ENCODE measurements at places on chromosomes 7 and 10.

DNA sequence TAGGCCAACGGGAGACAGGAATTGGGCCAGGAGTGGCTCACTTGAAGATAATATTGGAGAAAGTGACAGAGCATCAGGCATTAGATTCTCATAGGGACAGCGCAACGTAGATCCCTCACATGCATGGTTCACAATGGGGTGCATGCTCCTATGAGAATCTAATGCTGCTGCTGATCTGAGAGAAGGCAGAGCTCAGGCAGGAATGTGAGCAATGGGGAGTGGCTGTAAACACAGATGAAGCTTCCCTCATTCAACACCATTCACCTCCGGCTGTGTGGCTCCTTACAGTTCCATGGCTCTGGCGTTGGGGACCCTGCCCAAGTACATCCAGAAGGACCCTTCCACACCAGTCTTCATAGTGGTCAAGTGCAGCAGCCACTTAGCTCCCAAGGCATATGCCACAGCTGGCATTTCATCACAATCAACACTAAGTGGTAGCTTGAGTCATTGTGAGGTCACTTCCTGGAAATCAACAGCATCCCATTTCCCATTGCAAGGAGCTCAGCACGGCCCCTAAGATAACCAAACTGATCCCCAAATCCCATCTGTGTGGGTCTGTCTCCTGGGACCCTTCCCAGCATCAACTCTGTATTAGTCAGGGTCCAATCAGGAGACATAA lies 174.5 kb downstream of the TPST1 start:
- no peak overlapping the region for H3K4me3 ChIP-seq
- H3K4me1 ChIP-seq: no peaks in the 10 kb centered on the region
- H3K27ac ChIP-seq: no peak overlapping the region
- H3K27me3 ChIP-seq: no peaks in the 10 kb centered on the region
- peaks cover 4% of the 10 kb centered on the region for H3K36me3 ChIP-seq

GRCh38 chr10:79137826-79138225 lies 69.1 kb downstream of the ZMIZ1 start:
- H3K4me3 ChIP-seq: no peak overlapping the region
- no peak for DNase-seq
- peaks cover 60% of the 10 kb centered on the region for H3K36me3 ChIP-seq
- no peak overlapping the region for H3K27ac ChIP-seq

DNA sequence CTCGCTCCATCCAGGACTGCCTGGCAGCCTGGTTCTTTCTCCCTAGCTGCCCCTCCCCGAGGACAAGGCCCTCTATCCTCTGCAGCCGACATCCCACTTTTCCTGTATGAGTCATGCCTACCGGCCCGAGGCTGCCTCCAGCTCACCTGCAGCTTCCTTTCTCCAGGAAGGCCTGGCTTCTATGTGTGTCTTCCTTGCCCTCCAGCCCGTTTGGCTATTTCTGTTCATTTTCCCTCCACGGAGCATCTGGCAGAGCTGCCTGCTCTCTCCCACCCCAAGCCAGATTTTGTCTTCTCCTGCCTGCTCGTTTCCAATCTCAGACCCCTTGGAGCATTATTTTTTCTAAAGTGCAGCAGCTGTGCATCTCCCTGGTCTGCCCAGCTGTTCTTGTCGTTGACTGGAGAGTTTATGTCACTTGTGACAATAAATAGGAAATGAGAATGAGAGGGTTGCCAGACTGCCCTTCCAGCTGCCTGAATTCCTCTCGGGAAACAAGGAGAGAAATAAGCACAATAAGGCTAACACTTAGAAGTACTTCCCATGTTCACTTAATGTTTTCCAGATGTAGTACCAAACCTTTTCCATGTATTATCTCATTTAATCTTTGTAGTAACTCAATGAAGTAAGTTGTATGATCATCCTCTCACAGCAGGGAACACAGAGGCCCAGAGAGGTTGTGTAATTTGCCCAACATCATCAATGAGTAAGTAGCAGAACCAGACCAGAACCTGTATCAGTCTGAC lies 19.7 kb downstream of the UBTD1 start:
- no peaks in the 10 kb centered on the region for H3K27me3 ChIP-seq
- peaks cover 8% of the 10 kb centered on the region for H3K4me1 ChIP-seq
- H3K36me3 ChIP-seq: no peaks in the 10 kb centered on the region
- no peak overlapping the region for H3K4me3 ChIP-seq
- peak overlapping the region; percentile 5 for H3K27ac ChIP-seq
- DNase-seq: peak; percentile 50

GRCh38 chr7:22108151-22108845 lies 162.6 kb upstream of the CDCA7L start:
- no peaks in the 10 kb centered on the region for H3K27me3 ChIP-seq
- no peak overlapping the region for H3K27ac ChIP-seq
- H3K36me3 ChIP-seq: no peaks in the 10 kb centered on the region

DNA sequence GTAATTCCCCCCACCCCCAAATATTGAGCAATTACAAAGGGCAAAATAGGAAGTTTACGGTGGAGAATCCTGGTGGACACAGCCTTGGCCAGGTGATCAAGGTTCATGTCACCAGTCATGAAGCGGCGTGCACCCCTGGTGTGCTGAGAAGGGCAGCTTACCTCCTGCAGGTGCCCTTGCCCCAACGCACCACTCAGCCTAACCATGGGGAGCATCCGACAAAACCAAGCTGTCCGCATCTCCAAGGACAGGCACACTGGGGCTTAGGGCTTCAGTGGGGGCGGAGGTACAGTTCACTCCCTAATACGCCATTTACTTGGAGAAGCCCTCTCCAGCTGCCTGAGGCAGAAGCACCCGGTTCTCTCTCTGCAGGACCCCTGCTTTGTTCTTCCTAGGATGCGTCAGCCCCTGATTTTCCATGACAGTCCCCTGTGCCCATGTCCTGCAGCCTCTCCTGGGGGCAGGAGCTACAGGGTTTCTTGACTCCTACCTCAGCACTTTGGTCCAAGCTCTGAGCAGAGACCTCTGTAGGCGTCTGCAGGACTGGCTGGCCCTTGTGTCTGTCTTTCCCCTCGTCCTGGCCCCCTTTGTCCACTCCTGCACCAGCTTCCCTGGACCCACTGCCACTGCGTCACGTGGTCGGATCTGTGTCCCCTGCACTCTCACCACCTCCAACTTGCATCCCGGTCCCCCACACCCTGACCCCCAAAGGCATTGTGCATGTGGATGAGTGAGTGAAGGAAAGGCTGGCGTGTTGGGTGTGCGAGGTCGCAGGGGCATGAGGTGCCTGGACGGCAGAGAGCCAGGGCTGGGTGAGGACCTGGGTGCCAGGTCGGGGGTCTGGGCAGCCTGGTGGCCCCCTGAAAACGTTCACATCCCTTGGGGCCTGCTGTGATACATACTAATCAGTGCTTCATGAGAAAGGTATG lies 113.7 kb downstream of the LHPP start:
- no peaks in the 10 kb centered on the region for H3K4me1 ChIP-seq
- no peaks in the 10 kb centered on the region for H3K27me3 ChIP-seq
- DNase-seq: no peak
- peak overlapping the region; percentile 51 for H3K4me3 ChIP-seq
- H3K27ac ChIP-seq: no peak overlapping the region

- no peaks in the 10 kb centered on the region for H3K27me3 ChIP-seq
- DNase-seq: no peak
- no peak overlapping the region for H3K27ac ChIP-seq
- H3K36me3 ChIP-seq: no peaks in the 10 kb centered on the region
- H3K4me1 ChIP-seq: no peaks in the 10 kb centered on the region
- H3K4me3 ChIP-seq: no peak overlapping the region
Measured at GRCh38 chr7:9978106-9979064, 995.3 kb upstream of the PHF14 start.

- no peak for DNase-seq
- no peak overlapping the region for H3K4me3 ChIP-seq
- no peaks in the 10 kb centered on the region for H3K36me3 ChIP-seq
- no peak overlapping the region for H3K27ac ChIP-seq
Measured at GRCh38 chr7:2978408-2978807, 65.3 kb downstream of the CARD11 start.

- peaks cover 8% of the 10 kb centered on the region for H3K4me1 ChIP-seq
- H3K27me3 ChIP-seq: no peaks in the 10 kb centered on the region
- no peak overlapping the region for H3K27ac ChIP-seq
- no peaks in the 10 kb centered on the region for H3K36me3 ChIP-seq
- peak; percentile 41 for DNase-seq
Measured at GRCh38 chr10:17001961-17002749, 127.5 kb downstream of the CUBN start.

DNA sequence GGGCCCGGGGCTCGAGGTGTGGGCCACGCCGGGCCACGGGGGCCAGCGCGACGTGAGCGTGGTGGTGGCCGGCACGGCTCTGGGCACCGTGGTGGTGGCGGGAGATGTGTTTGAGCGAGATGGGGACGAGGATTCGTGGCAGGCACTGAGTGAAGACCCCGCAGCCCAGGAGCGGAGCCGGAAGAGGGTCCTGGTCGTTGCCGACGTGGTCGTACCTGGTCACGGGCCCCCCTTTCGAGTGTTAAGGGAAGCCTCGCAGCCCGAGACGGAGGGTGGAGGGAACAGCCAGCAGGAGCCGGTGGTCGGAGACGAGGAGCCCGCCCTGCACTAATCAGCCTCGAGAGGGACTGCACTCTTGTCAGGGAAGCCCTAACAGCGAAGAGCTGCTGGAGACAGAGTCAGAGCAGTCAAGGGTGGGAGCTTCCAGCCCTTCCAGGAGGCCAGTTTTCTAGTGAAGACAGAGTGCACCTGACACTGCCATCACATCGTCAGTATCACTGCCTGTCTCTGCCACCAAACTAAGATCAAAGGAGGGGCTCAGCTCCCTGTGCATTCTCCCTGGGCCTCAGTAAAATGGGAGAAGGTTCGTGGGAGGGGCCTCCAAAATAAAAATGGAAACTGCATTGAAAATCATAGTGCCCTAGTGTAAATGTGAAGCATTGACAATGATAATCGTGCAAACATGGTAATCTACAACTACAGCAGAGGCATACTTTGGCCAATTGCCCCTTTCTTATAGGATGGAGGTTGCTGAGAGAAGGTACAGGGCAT lies 1.3 kb downstream of the MBLAC1 start:
- no peaks in the 10 kb centered on the region for H3K36me3 ChIP-seq
- H3K4me1 ChIP-seq: peaks cover 8% of the 10 kb centered on the region
- no peaks in the 10 kb centered on the region for H3K27me3 ChIP-seq
- H3K4me3 ChIP-seq: peak overlapping the region; percentile 81

DNA sequence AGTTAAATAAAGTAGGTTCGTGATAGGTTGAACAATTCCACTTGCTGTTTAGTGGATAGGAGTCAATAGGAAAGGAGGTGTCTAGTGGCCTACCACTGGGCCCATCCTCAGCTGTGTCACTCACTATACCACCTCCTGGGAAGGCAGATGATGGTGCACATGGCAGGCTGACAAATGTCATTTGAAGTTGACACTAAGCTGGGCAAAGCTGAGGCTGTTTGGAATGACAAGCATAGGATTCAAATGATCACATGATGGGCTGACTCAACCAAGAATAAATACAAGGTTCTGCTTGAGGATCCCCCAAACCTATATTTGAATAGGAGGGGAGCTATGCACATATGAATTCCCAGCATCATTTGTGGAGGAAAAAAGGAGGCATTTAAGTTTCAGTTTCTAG lies 489.8 kb downstream of the RPS24 start:
- H3K27ac ChIP-seq: no peak overlapping the region
- no peaks in the 10 kb centered on the region for H3K36me3 ChIP-seq
- peaks cover 3% of the 10 kb centered on the region for H3K4me1 ChIP-seq
- no peak overlapping the region for H3K4me3 ChIP-seq
- no peaks in the 10 kb centered on the region for H3K27me3 ChIP-seq

GRCh38 chr7:107435749-107436148 lies 34.1 kb upstream of the GPR22 start:
- no peak overlapping the region for H3K4me3 ChIP-seq
- H3K36me3 ChIP-seq: no peaks in the 10 kb centered on the region
- DNase-seq: no peak
- H3K27me3 ChIP-seq: no peaks in the 10 kb centered on the region

- no peaks in the 10 kb centered on the region for H3K4me1 ChIP-seq
- no peak overlapping the region for H3K4me3 ChIP-seq
Measured at GRCh38 chr10:15035385-15036301, 8.1 kb upstream of the OLAH start.

DNA sequence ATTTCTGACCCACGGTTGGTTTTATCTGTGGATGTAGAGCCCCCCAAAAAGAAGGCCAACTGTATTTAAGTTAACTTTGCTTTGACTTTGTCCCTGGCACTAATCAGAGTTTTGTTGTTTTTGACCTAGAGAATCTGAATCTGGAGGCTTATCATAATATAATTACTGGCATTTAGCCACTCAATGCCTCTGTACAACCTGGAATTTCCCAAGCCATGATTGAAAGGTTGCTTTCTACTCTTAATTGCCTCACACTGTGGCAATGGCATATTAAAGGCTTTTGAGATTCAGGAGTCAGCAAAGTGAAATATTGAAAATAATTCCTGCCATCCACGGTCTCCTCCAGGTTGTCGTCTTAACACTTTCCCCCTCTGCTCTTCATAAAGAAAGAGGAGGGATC lies 205.2 kb upstream of the GHITM start:
- no peak overlapping the region for H3K27ac ChIP-seq
- DNase-seq: no peak
- H3K4me1 ChIP-seq: no peaks in the 10 kb centered on the region
- no peaks in the 10 kb centered on the region for H3K27me3 ChIP-seq
- H3K36me3 ChIP-seq: no peaks in the 10 kb centered on the region

- DNase-seq: peak; percentile 69
- no peaks in the 10 kb centered on the region for H3K36me3 ChIP-seq
- H3K4me3 ChIP-seq: no peak overlapping the region
- no peaks in the 10 kb centered on the region for H3K27me3 ChIP-seq
- H3K27ac ChIP-seq: peak overlapping the region; percentile 71
Measured at GRCh38 chr7:46139079-46139478, 218.0 kb upstream of the IGFBP3 start.

DNA sequence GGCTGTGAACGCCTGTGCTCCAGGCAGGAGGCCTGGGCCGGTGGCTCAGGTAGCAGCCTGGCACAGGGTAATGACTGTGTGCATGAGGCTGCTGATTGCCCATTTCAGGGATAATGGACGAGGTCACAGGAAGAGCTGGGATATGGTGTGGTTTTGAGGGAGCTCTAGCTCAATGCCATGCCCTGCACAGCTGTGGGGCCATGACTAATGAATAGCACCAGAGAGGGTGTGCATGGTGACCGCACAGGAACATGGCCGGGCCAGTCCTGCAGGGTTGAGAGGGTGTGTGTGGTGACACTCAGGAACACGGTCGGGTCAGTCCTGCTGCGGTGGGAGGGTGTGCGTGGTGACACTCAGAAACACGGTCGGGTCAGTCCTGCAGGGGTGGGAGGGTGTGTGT lies 21.8 kb downstream of the NKX6-2 start:
- peaks cover 20% of the 10 kb centered on the region for H3K36me3 ChIP-seq
- H3K27me3 ChIP-seq: no peaks in the 10 kb centered on the region
- no peak for DNase-seq
- H3K4me1 ChIP-seq: no peaks in the 10 kb centered on the region

- H3K4me1 ChIP-seq: peaks cover 3% of the 10 kb centered on the region
- no peak for DNase-seq
- H3K27ac ChIP-seq: no peak overlapping the region
- no peaks in the 10 kb centered on the region for H3K27me3 ChIP-seq
- no peak overlapping the region for H3K4me3 ChIP-seq
Measured at GRCh38 chr10:44725404-44725803, 185.7 kb upstream of the TMEM72 start.

DNA sequence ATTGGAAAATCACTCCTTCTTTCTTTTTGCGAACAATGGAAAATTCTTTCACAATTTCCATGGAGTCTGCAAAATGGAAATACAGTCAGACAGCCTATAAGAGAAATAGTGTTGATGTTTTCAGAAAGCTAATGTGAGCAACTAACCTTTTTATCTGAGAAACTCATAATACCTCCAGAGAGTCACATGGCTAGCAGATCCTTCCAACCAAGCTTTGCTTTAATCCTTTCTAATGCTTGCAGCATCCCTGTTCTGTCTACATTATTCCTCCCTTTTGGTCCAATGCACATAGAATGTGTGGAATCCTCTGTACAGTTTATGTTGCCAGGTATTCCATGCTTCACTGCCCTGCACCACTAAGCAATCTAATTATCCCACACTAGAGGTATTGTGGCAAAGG lies 717.5 kb upstream of the LRRN3 start:
- no peaks in the 10 kb centered on the region for H3K4me1 ChIP-seq
- no peak for DNase-seq
- no peaks in the 10 kb centered on the region for H3K27me3 ChIP-seq
- no peak overlapping the region for H3K27ac ChIP-seq
